Left lung (tissue), 14 donors: ENCODE measurements at places on chromosomes 1 and 21. TPM values are rescaled to one million over a fixed set of nuclear protein-coding genes. Genes with fewer than 3 reads are reported as not detected.

NES gene
- 84.0 TPM for polyA plus RNA-seq

EFNA3 gene
- 2.6 TPM for polyA plus RNA-seq

ST3GAL3 gene
- polyA plus RNA-seq, result 42.4 TPM

NIBAN1 gene
- 17.9 TPM for polyA plus RNA-seq

- DNase-seq, result no peak
- H3K27ac ChIP-seq, result no peak overlapping the region
- no peaks in the 10 kb centered on the region for H3K27me3 ChIP-seq
Measured at GRCh38 chr1:22325531-22326371, 125.9 kb upstream of the ZBTB40 start.

GRCh38 chr1:226603022-226603857, 54.7 kb downstream of the STUM start:
- DNase-seq, result no peak
- no peaks in the 10 kb centered on the region for H3K27me3 ChIP-seq
- no peaks in the 10 kb centered on the region for H3K36me3 ChIP-seq
- H3K27ac ChIP-seq, result no peak overlapping the region

DNA sequence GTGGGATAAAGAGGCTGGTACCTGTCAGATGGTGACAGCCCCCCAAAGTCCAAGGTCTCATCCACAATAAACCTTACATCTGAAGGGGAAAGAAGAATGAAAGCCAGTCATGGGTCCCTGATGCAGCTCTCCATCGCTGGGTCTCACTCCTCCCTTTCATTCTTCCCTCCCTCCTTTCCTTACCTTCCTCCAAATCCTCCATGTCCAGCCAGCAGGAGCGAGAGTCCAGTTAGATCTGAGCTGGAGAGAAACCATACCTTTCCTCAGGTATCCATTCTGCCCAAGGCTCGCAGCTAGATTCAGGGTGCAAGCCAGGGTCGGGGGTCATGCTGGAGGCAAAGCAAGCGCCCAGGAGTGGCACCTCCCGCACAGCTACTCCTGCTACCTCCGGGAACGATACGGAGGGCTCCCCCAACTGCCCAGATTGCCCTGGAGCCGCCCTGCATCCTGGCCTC, 421 bp downstream of the PSRC1 start:
- H3K4me3 ChIP-seq, result peak overlapping the region; percentile 50
- H3K4me1 ChIP-seq, result peaks cover 22% of the 10 kb centered on the region
- no peak for DNase-seq
